NCI-H1092 treated with DMSO at 0.1 percent for 48 hours (cell line): ENCODE measurements at places on chromosomes 12 and 14.

GRCh38 chr12:41367726-41368405 is 179.7 kb downstream of the PDZRN4 start:
- no peak for DNase-seq

DNA sequence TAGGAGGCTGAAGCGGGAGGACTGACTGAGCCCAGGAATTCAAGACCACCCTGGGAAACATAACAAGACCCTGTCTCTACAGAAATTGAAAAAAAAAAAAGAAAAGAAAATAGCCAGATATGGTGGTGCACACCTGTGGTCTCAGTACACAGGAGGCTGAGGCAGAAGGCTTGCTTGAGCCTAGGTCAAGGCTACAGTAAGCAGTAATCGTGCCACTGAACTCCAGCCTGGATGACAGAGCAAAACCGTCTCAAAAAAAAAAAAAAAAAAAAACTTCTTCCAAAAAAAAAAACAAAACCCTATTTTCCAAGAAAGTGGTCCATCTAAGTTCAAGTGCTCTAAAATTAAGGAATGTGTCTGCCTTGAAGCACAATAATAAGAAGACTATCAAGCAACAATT is 19.8 kb downstream of the SNX6 start:
- no peak for DNase-seq

- no peak for DNase-seq
Measured at GRCh38 chr12:99444859-99445316, 202.7 kb upstream of the GARIN6 start.

DNA sequence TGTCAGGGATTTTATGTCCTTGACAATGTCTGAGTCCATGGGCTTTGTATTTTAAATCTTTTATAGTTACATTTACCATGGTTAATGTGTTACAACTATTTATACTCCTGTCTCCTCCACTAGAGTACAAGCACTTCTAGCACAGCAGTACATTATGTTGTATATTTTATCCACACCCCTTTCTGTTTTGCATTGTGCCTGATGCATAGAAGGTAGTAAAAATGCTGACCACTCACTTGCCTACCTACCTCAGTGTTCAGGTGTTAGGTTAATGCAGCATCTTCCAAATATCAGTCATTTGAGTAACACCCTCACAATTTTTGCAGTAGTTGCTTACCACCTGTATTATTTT is 31.1 kb upstream of the SLC38A2 start:
- no peak for DNase-seq
